ENCODE measurements at places on chromosomes 3 and 15.

DNA sequence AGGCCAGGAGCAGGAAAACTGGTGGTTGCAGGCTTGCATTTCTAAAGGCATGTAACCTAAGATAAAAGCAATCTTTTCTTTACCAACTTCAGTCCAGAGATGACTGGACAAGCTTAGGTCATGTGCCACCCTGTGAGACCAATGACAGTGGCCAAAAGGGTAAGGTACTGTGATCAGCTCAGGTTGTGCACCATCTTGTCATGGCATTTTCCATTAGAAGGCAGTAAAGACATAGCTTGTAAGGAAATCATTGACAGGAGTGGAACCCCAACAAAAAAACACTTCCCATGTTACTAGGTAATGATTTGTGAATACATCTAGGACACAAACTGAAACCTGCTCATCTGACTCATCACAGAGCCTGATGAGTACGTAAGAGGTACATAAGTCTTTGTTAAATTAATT lies 35.2 kb downstream of the SSR3 start:
- DNase-seq: no peak

DNA sequence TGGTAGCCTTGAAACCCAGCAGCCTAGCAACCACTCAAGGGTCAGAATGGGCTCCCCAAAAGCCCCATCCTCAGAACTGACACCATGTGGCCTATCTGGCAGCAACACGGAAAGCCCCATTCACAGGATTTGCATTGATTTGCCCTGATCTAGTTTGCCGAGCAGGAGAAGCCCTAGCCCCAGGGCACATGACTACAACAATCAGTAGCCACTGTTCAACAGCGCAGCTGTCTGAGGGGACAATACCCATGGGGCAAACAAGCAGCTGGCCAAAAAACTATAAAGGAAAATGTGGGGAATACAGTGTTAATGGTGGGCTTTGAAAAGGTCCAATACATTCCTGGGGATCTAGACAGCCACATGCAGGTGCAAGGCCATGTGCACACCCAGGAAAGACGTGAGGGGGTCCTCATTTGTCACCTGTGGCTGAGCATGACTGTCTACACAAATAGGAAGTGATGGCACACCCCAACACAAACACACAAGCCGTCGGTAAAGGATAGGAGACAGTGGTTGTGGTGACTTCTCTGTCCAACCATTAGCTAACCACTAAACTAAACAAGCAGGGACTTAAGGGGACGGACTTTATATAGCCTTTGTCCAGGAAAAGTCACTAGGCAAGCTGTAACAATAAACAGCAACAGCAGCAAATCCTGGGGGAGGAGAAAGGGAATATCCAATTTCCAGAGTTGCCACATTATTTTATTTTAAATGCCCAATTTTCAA lies 113.7 kb downstream of the LRIG1 start:
- no peak for DNase-seq

- no peak for DNase-seq
Observed at GRCh38 chr15:70319466-70319865, 221.7 kb upstream of the TLE3 start.

GRCh38 chr15:66896611-66897010 lies 168.8 kb upstream of the SMAD3 start:
- no peak for DNase-seq

GRCh38 chr3:151550025-151550618 lies 89.3 kb upstream of the IGSF10 start:
- no peak for DNase-seq

- peak; percentile 26 for DNase-seq
Observed at GRCh38 chr3:192570821-192571791, 156.2 kb downstream of the FGF12 start.

DNA sequence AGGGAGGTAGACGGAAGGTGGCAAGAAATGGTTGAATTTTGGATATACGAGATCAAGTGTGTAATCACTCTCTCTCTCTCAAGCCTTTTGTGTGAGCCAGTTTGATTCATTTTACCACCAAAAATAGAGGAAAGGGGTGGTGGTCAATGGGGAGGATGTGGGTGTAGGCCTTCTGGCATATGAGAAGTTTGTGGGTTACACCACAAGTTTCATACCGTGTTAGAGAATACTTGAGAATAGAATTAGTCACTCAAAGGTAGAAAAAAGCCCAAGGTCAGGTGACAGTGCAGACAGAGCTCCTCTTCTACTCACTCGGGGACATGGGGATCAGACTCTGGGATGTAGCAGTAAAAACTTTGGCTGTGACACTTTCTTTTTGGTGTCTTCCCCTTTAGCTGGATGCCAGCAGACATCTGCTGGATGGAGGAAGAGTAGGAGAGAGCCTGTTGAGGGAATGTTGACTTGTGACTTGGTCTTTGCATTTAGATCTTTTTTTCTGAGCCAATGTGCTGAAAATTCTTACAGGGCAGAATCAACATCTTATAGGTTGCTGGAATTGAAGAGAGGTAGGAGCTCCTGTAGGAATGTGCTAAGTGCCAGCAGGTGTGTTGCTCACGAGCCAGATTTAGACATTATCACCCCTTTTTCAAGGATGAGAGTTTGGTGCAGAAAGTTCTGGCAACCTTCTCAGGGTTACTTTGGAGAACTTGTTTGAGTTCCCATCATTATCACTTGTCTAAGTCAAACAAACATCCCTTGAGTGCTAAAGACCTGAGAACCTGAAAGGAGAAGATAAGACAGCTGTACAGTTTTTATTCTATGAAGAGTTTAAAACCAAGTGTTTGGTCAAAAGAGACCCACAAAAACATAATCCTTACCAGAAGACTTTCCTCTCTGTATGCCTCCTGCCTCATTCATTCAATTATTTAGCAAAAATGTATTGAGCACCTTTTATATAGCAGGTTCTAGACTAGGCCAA lies 43.9 kb upstream of the RYK start:
- DNase-seq: no peak

- no peak for DNase-seq
Observed at GRCh38 chr3:134892326-134892725, 97.3 kb downstream of the EPHB1 start.

DNA sequence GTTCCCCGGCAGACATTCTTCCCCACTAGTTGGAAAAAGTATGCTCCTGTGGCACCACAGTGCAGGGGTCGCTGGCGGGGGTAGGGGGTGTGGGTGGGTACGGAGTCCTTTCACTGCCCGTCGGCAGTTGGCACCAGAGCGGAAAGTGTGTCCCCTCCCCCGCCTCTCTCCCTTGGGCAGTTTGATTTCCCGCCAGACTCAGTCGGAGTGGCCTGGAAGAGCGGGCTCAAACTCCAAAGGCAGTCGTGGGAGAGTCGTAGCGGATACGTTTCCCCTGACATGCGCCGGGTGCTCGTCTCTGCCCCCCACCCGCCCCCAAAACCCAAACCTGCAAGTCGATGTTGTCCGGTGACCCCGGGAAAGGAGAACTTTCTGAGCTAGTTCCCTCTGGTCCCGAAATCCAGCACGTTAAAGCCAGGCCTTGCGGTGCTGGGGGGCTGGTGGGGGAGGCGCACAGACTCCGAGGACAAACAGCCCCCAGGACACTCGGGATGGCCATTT lies 4.4 kb upstream of the FOXB1 start:
- no peak for DNase-seq

GRCh38 chr3:175103298-175103697 lies 244.2 kb downstream of the NAALADL2 start:
- DNase-seq: no peak

GRCh38 chr3:87082796-87083440 lies 92.0 kb upstream of the VGLL3 start:
- no peak for DNase-seq

DNA sequence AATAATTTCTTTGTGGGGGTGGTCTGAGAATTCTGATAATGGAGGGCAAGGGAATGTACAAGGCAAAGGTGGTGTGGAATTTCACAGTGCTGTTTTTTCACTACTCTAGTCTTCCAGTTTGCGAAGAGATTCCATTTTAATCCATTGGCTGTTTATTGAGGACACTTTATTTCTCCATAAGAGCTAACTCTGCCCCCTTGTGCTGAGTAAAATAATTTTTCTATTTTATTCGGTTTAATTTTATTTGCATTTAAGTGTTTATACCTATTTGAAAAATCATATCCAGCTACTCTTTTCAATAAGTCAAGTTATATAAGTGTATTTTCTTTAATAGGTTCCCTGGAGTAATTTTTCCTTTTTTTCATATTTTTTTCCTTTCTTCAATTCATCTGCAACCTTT lies 840.1 kb downstream of the TUSC7 start:
- DNase-seq: no peak

GRCh38 chr3:56788521-56788920 lies 13.2 kb downstream of the ARHGEF3 start:
- DNase-seq: no peak

GRCh38 chr3:42351207-42351606 lies 59.2 kb downstream of the LYZL4 start:
- DNase-seq: no peak

GRCh38 chr3:142863010-142863817 lies 25.7 kb downstream of the PCOLCE2 start:
- no peak for DNase-seq

- peak; percentile 43 for DNase-seq
Observed at GRCh38 chr3:101803173-101803782, 24.3 kb downstream of the NXPE3 start.

DNA sequence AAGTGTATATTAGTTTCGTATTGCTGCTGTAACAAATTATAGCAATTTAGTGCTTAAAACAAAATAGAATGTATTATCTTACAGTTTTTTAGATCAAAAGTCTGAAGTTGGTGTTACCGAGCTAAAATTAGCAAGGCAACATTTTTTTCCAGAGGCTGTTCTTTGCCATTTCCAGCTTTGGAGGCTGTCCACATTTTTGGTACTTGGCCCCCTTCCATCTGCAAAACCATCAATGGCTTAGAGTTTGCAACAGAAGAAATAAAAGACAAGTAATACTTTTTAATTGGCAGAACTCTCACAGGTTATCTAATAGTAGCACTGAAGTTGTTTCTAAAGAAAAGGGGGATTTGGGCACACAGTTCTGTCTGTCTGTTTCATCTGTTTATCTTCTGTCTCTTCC lies 1248.5 kb downstream of the ROBO1 start:
- no peak for DNase-seq

DNA sequence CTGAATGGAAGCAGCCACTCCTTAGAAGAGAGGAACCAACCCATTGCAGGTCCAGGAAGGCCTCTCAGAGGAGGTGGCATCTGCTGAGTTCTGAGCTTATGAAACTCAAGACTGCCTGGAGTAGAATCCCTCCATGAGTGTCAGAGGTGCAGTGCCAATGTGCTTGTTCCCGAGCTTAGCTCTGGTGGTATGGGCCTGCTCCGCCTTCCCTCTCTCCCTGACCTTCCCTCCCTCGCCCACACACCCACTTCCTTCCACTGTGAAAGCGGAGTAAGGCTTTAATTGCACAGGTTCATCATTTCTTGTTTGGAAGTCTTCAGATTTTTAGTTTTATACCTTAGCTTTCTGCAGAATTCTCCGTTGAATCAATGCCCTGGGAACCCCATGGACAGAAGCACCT lies 208.0 kb upstream of the BHLHE40 start:
- DNase-seq: no peak

GRCh38 chr3:127908951-127909350 lies 6.1 kb upstream of the KBTBD12 start:
- no peak for DNase-seq

- DNase-seq: no peak
Observed at GRCh38 chr3:107845380-107846278, 245.2 kb downstream of the CD47 start.

DNA sequence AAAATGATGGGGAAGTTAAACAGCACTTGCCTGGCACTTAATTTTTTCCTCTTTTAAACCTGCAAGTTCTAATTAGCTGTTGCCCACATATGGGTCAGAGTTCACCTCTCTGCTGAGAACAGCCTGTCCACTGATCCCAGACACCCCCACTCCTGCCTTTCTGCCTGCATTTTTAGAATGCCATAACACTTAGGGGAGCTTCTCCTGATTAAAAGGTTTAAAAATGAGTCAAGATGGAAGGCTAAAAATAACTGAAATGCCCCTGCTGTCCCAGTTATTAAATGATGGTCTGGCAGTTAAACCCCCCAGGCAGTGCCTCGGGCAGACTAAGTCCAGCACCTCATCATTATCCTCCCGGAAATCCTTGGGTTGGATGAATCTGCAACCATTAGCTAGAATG lies 913.6 kb upstream of the ARPP21 start:
- DNase-seq: no peak

GRCh38 chr15:28725556-28725955 lies 13.3 kb upstream of the GOLGA8M start:
- DNase-seq: no peak

GRCh38 chr15:57054204-57054750 lies 135.8 kb downstream of the TCF12 start:
- no peak for DNase-seq

- no peak for DNase-seq
Observed at GRCh38 chr3:41041899-41042298, 157.4 kb upstream of the CTNNB1 start.

DNA sequence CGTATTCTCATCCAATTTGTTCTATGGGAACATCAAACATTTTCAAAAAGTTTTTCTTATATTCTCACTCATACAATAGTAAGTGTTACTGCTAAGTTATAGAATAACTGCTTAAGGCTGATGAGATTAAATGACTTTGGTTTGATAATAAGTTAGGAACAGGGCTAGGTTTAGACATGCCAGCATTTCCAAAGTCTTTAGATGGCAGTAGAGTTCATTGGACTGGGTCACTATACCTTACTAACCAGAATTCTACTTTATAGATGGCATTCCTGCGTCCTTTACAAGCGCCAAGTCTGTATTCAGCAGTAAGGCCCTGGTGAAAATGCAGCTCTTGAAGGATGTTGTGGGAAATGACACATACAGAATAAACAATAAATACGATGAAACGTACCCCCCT lies 21.7 kb downstream of the PLAAT1 start:
- no peak for DNase-seq

GRCh38 chr15:25410649-25411048 lies 28.2 kb downstream of the UBE3A start:
- DNase-seq: no peak

- no peak for DNase-seq
Observed at GRCh38 chr3:120245386-120245785, 39.6 kb downstream of the GPR156 start.

- DNase-seq: no peak
Observed at GRCh38 chr3:152738656-152739055, 96.3 kb upstream of the P2RY1 start.

- no peak for DNase-seq
Observed at GRCh38 chr3:65809641-65810150, 229.0 kb downstream of the MAGI1 start.

DNA sequence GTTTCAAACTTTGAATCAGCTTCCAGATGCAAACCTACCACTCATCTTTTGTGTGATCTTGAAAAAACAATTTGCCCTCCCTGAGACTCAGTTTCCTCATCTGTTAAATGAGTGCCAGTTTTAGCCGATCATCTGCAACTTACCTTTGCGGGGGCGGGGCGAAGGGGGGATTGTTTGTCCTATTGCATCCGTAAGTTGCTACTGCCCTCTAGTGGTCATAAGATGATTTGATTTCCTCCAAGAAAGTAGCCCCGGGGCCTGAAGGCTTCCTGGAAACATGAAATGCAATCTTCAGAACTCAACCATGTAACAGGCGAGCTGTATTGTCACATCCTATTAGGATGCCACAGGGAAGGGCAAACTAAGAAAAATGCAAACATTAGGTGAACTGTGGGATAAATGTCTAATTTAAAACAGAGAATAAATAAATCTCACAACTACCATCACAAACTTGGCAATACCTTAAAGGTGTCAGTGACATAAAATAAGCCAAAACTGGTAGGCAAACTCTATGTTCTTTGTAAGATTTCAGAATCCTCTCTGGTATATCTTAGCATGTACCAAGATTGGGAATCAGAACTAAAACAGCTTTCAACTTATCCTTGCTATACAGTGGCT lies 63.5 kb upstream of the CLDN18 start:
- DNase-seq: peak; percentile 33

Data from SHP77 treated with DMSO at 0.1 percent for 48 hours (cell line).